ENCODE measurements at places on chromosomes 4 and X. TPM values are rescaled to one million over a fixed set of nuclear protein-coding genes. Genes with fewer than 3 reads are reported as not detected.
A peak's percentile ranks its signal among the peaks of the same experiment; 100 is the strongest.

Gene USP26
- total RNA-seq, result 0.11 TPM

Gene C1QTNF7
- not detected for total RNA-seq

Gene ADGRG4
- not detected for total RNA-seq

Gene AKAP14
- 1.6 TPM for total RNA-seq

Gene SERPINA7
- total RNA-seq, result not detected

DNA sequence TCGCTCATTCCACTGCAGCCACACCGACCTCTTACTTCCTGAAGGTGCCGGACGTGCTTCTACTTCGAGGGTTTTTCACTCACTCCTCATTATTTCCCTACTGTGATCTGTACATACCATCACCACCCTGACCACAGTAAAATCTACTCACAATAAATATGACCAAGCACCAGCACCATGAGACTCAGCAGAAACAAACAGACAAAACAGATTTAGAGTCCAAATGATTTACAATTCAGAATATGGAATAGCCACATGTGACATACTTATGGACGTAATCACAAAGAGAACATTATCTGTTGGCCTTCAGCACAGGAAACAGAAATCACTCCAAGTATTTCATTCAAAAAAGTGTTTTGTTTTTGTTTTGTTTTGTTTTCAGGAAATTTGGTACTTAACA lies 16.1 kb upstream of the KLB start:
- DNase-seq, result no peak

DNA sequence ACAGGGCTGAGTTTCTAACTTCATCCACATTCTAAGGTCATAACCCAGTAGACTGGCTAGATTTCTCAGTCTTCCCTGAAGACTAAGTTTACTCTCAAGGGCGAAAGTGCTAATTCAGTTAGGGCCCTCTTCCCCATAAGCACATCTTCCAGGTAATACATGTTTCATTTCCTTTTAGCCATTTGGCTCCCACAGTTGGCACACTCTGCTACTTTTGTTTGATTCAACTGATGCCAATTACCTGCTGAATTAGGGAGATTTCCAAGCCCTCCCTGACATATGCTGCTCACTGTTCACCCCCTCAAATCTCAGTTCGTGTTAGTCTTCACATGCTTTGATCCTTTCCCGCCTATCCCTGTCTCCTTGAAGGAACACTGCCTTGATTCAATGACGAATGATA lies 17.0 kb upstream of the WDR17 start:
- no peak for DNase-seq

GRCh38 chr4:77734928-77735327 lies 84.2 kb downstream of the CNOT6L start:
- DNase-seq, result no peak

DNA sequence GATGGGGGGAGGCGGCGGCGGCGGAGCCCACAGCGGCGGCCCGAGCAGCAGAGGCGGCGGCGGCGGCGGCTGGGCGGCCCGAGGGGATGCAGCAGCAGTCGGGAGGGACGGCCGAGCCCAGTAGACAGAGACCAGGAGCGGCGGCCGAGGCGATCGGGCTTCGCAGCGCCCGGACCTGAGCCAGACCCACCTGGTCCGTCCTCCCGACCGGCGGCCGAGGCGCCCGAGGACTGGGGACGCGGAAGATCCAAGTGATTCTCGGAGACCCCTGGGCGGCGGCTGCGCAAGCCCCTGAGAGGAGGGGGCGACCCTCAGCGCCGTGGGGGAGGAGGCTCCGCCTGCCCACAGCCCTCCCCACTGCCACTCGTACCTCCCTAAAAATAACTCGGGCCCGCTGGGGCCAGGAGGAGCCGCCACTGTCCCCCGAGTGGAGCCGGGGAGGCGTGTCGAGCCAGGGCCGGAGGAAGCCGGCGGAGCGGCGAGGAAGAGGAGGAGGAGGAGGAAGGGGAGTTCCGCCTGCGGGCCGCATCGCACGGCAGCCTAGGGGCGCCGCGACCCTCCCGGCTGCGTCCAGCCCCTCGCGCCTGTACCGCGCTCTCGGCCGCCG lies 608 bp downstream of the RAPGEF2 start:
- peak; percentile 52 for DNase-seq

DNA sequence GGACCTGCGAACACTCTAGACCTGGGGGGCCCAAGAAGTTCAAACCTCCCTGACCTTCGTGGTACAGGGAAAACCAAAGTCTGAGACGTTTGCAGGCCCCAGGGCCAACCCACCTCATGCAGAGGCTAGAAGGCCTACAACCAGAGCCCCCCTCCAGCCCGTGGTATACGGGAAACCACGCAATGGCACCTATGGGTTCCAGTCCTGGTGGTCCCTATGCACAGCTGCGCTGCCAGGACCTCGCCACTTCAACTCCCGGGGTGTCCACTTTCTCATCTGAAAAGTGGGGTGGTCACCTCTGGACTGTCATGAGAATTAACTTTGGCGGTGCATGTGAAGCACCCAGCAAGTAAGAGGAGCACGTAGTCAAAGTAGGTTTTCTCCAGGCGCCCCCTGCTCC lies 8.4 kb upstream of the MSX1 start:
- DNase-seq, result no peak

Gene NUP62CL
- 5.5 TPM for total RNA-seq

Gene ETDB
- total RNA-seq, result not detected

DNA sequence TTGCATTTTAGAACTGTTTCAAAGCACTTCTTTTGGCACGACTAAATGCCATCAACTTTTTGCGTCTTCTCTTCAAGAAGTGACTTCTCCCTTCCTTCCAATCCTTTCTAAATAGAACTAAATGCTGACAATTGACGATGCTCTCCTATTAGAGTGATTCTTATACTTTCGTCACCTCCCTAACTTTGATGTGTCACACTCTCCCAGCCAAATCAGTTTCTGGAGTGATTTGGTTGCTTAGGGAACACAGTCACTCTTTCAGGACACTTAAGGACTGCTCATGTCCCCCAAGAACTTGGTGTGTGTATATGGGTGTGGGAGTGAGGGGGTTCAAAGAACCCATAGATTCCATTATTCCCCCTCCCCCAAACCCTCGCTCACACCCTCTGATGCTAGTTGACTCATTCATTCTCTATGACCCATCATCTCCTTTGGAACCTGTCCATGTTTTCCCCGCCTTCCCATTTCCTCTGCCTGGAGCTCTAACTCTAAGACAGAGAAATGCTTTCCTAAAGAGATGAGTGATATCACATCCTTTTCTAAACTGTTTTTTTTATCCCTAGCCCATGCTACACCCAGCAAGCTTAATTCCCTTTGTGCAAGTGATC lies 26.8 kb upstream of the AREG start:
- DNase-seq, result no peak

DNA sequence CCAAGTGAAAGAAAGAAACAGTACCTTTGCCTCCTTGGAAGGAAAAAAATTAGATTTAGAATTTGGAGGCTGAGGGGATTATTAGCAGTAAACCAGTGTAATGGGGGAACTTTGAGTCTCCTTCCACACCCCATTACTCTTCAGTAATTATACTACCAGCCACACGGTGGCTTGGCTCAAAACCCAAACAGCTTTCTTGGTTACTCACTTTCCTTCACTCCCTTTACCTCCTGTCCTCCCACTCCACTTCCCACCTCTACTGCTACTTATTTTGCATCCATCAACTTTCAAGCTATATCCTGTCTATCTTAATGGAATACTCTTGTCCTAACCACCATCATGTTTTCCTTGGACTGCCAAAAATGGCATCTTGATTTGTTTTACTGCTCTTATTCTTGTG lies 310.6 kb upstream of the AADAT start:
- DNase-seq, result no peak

- peak; percentile 82 for DNase-seq
Observed at GRCh38 chr4:145909281-145909715, 29.3 kb downstream of the ZNF827 start.

GRCh38 chr4:59987289-59987688 lies 1212.8 kb upstream of the ADGRL3 start:
- DNase-seq, result no peak

Gene PABPC1L2A
- 0.83 TPM for total RNA-seq

Gene CXCL3
- 3.5 TPM for total RNA-seq

Gene FATE1
- not detected for total RNA-seq

Gene COX7B2
- not detected for total RNA-seq

DNA sequence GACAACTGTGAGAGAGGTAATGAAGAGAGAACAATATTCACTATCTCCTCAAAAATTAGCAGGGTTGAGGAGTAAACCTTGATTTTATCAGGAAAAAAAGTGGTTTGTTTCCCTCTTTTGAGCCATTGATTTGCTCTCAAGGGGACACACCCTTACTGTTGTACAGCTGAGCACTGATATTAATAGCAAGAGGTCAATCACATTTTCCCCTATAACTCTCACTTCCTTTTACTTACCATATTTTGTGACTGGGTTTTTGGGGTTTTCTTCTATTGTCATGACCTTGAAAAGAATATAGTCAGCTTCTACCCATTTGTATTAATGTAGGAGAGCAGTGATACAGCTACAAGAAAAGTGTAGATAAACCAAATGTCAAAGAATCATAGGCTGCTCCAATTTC lies 70.2 kb upstream of the LONRF3 start:
- no peak for DNase-seq

Gene PDLIM5
- total RNA-seq, result 51.5 TPM

GRCh38 chrX:132277953-132278614 lies 58.8 kb upstream of the RAP2C start:
- no peak for DNase-seq

Gene SMIM10
- total RNA-seq, result 1.3 TPM

GRCh38 chr4:16034010-16034748 lies 49.6 kb downstream of the PROM1 start:
- DNase-seq, result no peak

DNA sequence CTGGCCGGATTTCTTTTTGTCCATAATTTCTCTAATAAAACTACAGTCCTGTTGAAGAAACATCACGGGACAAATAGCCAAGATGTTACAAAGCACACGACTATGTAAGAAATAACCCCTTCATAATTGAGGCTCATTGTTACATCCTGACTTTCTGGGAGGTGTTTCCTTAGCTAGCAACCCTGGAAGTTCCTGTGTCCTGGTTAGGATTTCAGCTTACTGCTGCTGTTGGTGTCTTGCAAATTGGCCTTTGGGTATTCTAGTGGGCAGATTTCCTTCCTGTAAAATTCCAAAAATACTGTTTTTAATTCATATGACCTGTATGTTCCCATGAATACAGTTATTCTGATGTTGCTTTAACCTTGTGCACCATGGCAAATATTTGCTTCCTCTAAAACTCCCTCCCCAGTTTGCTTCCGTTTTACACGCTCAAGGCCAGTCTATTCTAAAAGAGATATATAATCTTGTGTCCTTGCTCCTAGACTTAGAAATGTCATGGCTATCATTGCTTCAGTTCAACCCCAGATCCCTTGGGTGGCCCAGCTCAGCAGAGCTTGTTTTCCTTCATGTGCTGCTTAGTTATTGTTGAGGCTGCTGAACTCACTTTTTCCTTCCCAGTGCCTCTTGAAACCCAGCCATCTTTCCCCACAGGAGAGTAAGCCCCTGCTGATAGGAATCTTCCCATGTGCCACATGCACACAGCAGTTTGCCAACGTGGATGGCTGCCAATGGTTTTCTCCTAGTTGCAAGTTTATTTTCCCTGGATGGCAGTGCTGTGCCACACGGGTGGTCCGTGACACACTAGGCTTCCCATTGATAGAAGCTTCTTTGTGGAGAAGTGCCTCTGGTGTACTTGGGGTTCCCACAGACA lies 75.8 kb downstream of the TSPAN7 start:
- no peak for DNase-seq

DNA sequence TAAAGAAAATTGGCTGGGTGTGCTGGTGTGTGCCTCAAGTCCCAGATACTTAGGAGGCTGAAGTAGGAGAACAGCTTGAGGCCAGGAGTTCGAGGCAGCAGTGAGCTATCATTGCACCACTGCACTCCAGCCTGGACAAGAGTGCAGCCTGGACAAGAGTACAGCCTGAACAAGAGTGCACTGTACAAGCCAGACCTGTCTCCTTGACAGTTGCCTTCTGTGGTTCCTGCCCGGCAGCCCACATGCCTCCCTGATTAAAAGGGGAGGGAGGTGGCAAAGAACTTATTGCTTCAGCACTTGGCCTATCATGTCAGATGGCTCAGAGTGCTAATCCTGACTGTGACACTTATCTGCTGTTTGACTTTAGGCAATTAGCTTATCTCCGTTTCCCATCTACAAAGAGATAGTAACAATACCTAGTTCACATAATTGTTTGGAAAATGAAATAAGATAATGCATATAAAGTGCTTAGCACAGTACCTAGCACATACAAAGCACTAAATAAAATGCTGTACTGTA lies 249.1 kb downstream of the DCLK2 start:
- DNase-seq, result no peak

- DNase-seq, result no peak
Observed at GRCh38 chr4:81136161-81136905, 78.7 kb downstream of the PRKG2 start.

DNA sequence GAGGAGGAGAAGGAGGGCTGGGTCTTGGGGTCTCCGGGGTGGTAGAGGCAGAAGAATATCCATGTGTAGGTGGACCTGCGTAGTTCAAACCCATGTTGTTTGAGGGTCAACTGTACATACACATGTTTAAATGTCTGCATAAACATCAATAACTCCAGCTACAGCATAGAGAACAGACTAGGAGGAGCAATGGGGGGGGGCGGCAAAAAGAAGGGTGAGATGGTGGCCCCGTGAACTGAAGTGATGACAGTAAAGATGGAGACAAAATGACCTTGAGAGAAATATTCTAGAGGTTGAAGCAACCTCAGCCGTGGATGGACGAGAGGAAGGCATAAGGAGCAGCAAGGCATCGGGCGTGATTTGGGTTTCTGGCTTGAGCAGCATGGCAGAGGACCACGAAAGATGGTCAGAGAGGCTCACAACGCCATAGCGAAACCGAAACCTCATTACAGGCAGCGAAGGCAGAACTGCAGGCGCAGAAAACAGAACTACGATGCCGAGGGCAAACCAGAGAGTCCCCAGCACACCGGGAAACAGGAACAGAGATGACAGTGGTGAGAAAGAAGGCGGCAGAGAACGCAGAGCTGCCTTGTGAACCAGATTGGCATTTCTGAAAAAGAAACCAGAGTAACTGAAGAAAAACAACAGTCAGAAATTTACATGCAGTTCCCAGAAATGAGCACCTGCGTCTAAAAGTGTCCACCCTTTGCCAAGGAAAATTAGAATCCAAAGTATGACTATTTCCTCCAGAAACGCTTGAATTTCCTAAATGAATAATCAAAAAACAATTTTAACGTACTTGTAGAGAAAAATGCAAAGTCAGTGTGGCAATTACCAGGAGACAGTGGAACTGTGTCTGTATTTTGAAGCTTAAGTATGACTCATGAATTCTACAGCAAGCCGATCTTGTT lies 50.3 kb upstream of the ENPP6 start:
- DNase-seq, result no peak

Gene AMTN
- total RNA-seq, result not detected

Gene CLDN34
- 0.52 TPM for total RNA-seq

DNA sequence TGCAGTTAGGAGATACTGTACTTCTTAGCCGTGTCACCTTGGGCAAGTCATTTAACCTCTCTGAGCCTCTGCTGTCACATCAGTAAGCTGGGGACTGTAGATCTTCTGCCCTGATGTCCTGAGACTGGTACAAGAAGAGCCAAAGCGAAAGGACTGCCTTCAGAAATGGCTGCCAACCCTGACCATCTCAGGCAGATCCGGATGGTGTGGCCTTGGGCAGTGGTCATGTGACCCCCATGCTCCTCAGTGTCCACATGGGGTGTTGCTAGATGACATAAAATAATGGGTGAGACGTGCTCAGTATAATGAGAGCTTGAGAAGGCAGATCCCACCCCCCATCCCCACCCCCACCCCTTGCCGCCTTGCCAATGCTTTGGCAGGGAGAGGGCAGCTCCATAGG lies 60.4 kb upstream of the MTM1 start:
- DNase-seq, result no peak

Gene TNIP3
- total RNA-seq, result not detected

GRCh38 chr4:65437102-65437501 lies 233.2 kb downstream of the EPHA5 start:
- DNase-seq, result no peak

Gene GPR82
- not detected for total RNA-seq

Gene RPS6KA6
- 13.1 TPM for total RNA-seq
